LHCN-M2 (cell line): ENCODE measurements at places on chromosomes 1 and 21.

- DNase-seq: no peak
Measured at GRCh38 chr1:31978843-31979400, 34.7 kb upstream of the KHDRBS1 start.

DNA sequence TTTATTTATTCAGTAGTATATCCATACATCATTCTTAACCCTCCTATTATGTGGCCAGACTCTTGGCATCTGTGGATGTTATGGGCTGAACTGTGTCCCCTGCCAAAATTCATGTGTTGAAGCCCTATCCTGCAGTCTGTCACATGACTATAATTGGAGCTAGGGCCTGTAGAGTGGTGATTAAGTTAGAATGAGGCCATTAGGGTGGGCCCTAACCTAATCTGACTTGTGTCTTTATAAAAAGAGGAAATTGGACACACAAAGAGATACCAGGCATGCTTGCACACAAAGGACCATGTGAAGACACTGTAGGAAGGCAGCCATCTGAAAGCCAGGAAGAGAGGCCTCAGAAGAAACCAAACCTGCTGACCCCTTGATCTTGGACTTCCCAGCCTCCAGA is 6.6 kb downstream of the ZMYND12 start:
- no peak for DNase-seq

DNA sequence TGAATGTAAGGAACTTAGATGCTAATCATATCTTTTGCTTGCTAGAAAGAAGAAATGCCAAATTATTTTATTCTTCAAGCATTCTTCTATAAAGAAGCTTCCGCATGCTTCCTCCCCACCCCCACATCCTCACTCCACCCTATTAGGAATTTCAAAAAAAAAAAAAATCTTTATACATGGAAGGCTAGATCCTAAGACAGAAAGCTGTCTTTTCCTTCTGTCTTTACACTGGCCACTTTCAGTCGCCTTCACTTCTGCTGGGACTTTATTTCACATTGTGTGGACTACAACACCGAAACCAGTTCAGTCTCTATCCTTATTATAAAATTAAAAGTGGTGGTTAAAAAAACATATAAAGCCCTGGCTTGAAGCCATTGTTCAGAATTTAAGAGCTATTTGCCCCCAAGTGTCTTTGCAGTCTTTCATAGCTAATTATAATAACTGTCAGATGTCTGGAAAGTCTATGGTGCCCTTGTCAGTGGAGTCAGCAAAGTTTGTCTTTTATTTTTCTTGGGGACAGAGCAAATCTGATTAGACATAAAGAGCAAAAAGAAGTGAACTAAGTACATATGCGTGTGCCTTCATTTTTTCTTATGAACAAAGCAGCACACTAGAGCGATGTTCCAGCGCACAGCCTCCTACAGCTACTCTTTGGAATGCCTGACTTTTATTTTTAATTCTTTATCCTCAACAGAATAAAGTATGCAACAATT is 297.7 kb downstream of the PTPRC start:
- peak; percentile 51 for DNase-seq

- peak; percentile 15 for DNase-seq
Measured at GRCh38 chr1:96682056-96682455, 39.5 kb upstream of the PTBP2 start.

- DNase-seq: no peak
Measured at GRCh38 chr1:79150576-79150975, 144.0 kb upstream of the ADGRL4 start.

- DNase-seq: peak; percentile 83
Measured at GRCh38 chr21:41923631-41924367, 30.0 kb downstream of the C2CD2 start.

GRCh38 chr1:245873068-245873467 is 634.0 kb downstream of the SMYD3 start:
- DNase-seq: no peak

GRCh38 chr1:29690156-29690555 is 453.8 kb downstream of the PTPRU start:
- DNase-seq: no peak

GRCh38 chr1:218772575-218772974 is 401.1 kb upstream of the LYPLAL1 start:
- DNase-seq: peak; percentile 77

DNA sequence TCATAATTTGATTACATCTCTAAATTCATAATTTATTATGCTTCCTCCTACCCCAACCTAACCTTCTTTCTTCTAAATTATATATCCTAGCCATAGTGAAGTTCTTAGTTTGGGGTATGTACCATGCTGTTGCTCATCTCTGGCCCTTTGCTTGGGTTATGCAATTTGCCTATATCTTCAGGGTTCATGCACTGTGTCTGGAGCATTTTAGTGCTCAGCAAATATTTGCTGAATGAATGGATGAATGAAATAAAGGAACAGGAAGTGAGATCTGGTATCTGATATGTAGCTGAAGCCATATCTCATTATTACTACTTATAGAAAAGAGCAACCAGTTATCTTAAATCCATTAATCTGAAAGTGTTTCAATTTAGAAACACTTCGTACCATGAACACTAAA is 137.6 kb downstream of the GPATCH2 start:
- no peak for DNase-seq

DNA sequence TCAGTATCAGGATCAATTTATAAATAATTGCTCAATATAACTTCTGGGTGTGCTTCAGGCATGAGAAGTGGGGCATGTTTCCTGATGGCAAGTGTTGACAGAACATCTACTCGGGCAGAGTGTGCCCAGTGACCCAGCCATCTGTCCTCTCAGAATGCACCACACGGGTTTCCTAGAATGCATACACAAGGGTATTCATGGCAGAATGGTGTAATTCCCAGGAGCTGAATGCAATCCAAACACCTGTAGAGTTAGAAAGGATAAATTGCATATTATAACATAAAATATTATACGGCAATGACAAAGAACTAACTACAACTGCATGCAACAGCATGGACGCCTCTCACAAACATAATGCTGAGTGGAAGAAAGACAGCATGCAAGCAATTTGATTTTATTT is 391.9 kb downstream of the SIPA1L2 start:
- no peak for DNase-seq
